Activated T-cell treated with anti-CD3 and anti-CD28 coated beads, Interleukin-2, amount 50 U/mL, for 72 hours (primary cell): ENCODE measurements at places on chromosomes 7 and 10.

- H3K27ac ChIP-seq: no peak overlapping the region
- H3K4me3 ChIP-seq: no peak overlapping the region
- peaks cover 1% of the 10 kb centered on the region for H3K36me3 ChIP-seq
- no peaks in the 10 kb centered on the region for H3K27me3 ChIP-seq
- H3K4me1 ChIP-seq: peaks cover 31% of the 10 kb centered on the region
These were observed 100.9 kb downstream of the SAMD9 start for GRCh38 chr7:93016681-93017381.

- no peak for DNase-seq
- H3K4me3 ChIP-seq: peak overlapping the region; percentile 64
- H3K27ac ChIP-seq: peak overlapping the region; percentile 77
- no peaks in the 10 kb centered on the region for H3K36me3 ChIP-seq
- no peaks in the 10 kb centered on the region for H3K27me3 ChIP-seq
- peaks cover 26% of the 10 kb centered on the region for H3K4me1 ChIP-seq
These were observed 61.0 kb upstream of the SFMBT2 start for GRCh38 chr10:7471720-7472367.

- H3K36me3 ChIP-seq: no peaks in the 10 kb centered on the region
- H3K27me3 ChIP-seq: no peaks in the 10 kb centered on the region
- no peak overlapping the region for H3K27ac ChIP-seq
- DNase-seq: no peak
- H3K4me3 ChIP-seq: no peak overlapping the region
These were observed 10.4 kb upstream of the GPR26 start for GRCh38 chr10:123655751-123656150.

- H3K4me3 ChIP-seq: peak overlapping the region; percentile 8
- H3K4me1 ChIP-seq: peaks cover 54% of the 10 kb centered on the region
- no peak overlapping the region for H3K27ac ChIP-seq
- H3K27me3 ChIP-seq: no peaks in the 10 kb centered on the region
- DNase-seq: no peak
- no peaks in the 10 kb centered on the region for H3K36me3 ChIP-seq
These were observed 27.1 kb downstream of the PRF1 start for GRCh38 chr10:70575486-70575873.

- no peak for DNase-seq
- H3K4me1 ChIP-seq: no peaks in the 10 kb centered on the region
- no peaks in the 10 kb centered on the region for H3K27me3 ChIP-seq
- no peaks in the 10 kb centered on the region for H3K36me3 ChIP-seq
- no peak overlapping the region for H3K27ac ChIP-seq
These were observed 98.1 kb downstream of the PPP1R17 start for GRCh38 chr7:31785101-31785500.

- no peak for DNase-seq
- no peaks in the 10 kb centered on the region for H3K36me3 ChIP-seq
- H3K27me3 ChIP-seq: no peaks in the 10 kb centered on the region
These were observed 147.3 kb upstream of the TMEM196 start for GRCh38 chr7:19920705-19921104.

- peaks cover 26% of the 10 kb centered on the region for H3K27me3 ChIP-seq
- peak overlapping the region; percentile 73 for H3K4me3 ChIP-seq
- H3K27ac ChIP-seq: peak overlapping the region; percentile 90
- H3K36me3 ChIP-seq: peaks cover 2% of the 10 kb centered on the region
- DNase-seq: peak; percentile 61
These were observed 94.0 kb downstream of the ADARB2 start for GRCh38 chr10:1643161-1643907.
